ENCODE measurements at places on chromosomes 6 and 20.

DNA sequence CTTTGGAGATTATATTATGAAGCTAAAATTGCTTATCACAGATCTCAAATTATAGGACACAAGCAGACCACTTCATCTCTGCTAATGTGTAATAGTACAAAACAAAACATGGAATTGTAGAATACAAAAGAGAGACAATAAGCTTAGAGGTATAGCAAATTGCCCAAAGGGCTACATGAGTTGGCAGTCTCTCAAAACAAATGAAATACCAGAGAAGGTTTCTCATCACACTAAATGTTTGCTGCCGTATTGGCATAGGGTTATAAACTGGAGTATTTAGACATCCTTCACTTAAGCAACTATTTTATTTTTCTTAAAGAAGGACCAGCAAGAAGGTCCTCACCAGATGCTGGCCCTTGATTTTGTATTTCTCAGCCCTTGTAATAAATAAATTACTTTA, 5.9 kb upstream of the EYA4 start:
- no peak for DNase-seq

DNA sequence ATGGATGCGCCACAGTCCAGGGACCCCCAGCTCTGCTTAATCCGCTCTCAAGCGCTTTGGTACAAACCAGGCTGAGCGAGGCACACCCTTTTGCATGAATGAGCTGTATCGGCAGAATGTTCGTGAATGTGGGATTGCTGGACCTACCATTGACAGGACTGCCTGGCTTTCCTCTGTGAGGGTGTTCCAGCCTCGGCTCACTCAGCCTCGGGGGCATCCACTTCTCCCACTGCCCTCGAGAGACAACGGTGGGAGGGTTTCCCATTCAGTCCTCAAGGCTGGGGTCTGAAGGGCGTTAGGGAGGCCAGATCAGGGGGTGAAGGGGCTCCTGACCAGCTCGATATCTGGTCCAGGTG, 17.4 kb downstream of the MDFI start:
- DNase-seq = no peak

DNA sequence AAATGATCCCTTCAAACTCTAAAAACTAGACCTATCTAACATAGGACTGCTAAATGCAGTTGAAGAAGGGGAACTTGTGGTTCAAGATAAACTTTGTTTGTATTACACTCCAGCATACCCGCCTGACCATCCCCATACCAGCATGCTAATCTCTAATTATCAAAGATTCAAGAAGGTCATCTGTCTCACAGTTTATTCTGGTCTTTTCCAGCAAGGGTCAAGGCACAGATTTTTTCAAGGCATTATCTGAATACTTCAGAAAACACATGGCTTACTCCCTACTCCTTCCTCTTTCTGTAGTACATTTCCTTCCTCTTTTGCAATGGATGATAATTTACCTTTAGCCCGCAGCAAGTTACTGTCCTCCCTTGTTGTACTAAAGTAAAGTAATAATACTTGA, 174.1 kb downstream of the PKHD1 start:
- no peak for DNase-seq

DNA sequence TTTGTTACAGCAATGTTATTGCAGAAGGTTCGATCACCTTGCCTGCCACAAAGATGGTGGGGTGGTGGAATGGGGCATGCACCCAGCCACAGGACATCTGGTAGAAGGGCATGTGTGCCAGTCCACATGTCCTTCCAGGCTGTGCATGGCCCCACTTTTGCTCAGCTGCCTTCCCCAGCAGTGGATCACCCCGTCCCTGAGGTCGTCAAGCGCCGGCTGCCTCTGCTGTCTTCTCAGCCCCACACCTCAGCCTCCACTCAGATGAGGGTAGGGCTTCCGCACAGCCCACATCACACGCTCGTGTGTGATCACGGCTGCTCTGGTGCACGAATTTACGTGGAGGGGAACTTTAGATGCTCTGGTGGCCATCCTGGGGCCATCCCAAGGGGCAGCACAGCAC, 109.5 kb upstream of the PMEPA1 start:
- no peak for DNase-seq

- DNase-seq = no peak
These were observed 13.6 kb downstream of the FBXO30 start for GRCh38 chr6:145801021-145801420.

GRCh38 chr20:7437311-7437710, 502.9 kb downstream of the HAO1 start:
- DNase-seq = no peak

DNA sequence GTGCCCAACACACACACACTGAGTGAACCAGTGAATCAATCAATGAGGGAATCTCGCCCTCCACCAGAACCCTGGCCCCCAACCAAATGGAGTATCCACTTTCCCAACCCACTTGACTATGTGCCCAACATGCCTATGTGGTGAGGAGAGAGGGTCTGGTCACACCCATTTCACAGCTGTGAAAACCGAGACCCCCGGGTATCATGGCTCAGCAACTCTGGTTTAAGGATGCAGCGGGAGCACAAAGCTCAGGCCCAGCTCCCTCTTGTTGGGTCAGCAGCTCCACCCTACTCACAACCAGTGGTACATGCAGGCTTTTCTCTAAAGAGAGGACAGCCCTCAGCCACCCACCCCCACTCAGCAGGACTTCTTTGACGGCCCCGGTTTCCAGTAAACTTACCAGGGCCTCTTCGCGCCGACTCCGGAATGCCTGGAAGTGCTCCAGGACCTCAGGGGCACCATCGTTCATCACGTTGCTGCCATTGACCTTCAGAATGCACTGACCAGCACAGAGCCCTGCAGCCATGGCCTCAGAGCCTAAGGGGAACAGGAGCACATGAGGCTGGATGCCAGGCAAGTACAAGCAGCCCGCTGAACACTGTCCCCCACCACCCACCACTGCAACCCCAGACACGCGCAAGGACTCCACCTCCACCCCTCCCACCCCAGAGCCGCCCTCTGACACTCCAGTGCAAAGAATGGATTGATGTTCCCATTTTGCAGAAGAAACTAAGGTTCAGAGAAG, 174.7 kb downstream of the PREX1 start:
- no peak for DNase-seq

DNA sequence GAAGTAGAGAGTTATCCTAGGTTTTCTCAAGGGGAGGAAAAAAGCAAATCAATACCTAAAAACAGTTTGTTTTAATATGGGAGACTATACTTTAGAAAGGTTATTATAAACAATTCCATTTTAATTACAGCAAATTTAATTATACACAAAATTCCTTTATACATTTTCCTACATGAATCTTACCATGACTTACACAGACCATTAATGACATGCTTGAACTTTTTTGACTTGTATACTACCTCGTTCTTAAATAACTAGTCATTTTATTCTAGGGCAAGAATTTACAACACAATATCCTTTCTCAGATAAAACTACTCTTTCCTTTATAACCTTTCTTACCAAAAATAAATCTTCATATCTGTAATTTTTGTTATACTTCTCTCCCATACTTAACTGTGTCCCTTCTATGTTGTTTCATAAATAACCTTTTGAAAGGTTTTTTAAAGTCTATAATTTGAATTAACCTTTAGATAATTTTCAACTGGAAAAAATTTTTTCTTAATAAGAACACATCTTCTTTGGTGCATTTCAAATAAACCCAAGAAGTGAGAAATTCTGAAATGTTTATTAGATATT, 729.4 kb downstream of the TENT5A start:
- no peak for DNase-seq

DNA sequence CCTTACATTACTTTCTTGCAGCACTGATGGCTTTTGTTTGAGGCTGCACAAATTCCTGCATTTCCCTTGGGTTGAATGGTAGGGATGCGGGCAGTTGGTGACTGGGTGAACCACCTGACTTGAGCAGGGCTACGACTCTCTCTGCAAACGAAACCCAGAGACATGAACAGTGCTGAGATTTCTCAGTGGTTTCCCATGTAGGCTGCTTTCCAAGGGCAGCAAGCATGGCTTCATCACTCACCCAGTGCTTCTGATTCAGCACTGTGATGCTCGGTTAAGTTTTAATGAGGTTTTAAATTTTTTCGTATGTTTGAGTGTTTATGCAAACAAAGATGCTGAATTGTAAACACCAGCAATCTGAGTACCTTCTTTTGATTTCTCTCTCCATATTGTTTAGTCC, 127.2 kb downstream of the MTHFD1L start:
- DNase-seq = no peak

DNA sequence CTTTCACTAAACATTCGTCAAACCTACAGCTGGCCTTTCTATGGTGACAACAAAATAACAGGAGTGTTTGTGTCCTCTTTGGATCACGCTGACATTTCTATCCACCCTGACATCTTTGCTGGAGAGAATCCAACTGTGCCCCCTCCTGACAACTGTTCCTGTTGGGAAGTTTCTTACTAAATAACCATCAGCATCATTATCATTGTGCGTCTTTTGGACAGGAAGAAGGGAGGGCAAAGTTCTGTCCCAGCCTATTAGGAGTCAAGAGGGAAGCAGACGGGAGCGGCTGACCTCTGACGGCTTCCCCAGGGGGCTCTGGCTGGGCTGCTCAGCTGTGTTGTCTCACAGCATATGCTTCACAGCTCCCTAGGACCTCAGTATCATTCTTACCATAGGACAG, 195.9 kb upstream of the SULF2 start:
- DNase-seq = no peak

DNA sequence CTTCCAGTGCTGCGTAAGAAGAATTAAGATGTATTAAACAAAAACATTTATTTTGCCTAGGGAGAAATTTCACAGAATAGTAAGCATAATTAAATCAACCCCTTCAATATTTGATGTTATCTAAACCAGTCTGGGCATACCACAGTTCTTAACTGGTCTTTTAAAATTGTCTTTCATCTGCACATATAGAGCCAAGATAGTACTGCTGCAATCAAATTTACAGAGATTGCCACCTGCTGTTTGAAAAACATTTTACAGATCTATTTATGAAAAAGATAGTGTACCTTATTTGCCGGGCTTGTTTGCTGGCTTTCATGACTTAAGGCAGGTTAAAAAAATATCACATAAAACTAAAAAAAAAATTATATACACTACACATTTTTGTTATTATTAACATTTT, 323.2 kb downstream of the ADGRB3 start:
- no peak for DNase-seq

GRCh38 chr6:10369896-10370295, 45.0 kb downstream of the TFAP2A start:
- DNase-seq = no peak

DNA sequence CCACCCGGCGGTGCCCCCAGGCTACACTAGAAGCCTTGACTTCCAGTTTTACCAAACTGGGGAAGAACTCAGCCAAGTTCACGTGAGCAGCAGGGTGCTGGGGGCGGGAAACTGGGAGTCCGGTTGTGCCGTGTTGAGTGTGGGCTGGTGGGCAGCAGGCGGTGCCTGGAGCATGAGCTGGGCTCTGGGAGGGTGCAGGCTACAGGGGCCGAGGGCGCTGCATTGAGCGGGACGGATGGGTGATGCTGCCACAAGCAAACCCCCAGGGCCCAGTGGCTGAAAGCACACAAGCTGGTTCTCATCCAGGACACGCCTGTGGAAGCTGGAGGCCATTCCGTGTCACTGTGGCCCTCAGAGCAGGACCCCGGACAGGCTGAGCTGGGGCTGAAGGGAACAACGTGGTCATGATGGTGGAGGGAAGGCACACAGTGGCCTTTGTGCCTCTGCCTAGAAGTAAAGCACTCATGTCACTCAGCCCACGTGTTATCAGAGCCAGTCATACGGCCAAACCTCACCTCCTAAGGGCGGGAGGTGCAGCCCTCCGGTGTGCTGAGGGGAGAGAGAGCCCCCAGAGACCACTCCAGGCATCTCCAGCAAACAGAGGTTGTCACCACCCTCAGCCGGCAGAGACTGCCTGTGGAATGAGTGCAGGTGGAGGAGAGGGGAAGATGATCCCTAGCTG, 29.5 kb downstream of the RBM38 start:
- no peak for DNase-seq

- no peak for DNase-seq
These were observed 219.0 kb downstream of the PREX1 start for GRCh38 chr20:48608756-48609155.

GRCh38 chr6:17930321-17930993, 57.0 kb downstream of the KIF13A start:
- no peak for DNase-seq

GRCh38 chr6:166942393-166943168, 13.8 kb downstream of the RNASET2 start:
- DNase-seq = peak; percentile 67
